Mesothelial cell of epicardium (in vitro differentiated cells): ENCODE measurements at places on chromosomes 16 and 17.

- DNase-seq, result no peak
Observed at GRCh38 chr16:48536614-48537200, 73.3 kb downstream of the N4BP1 start.

GRCh38 chr17:36864827-36865430 is 72.3 kb upstream of the LHX1 start:
- no peak for DNase-seq

DNA sequence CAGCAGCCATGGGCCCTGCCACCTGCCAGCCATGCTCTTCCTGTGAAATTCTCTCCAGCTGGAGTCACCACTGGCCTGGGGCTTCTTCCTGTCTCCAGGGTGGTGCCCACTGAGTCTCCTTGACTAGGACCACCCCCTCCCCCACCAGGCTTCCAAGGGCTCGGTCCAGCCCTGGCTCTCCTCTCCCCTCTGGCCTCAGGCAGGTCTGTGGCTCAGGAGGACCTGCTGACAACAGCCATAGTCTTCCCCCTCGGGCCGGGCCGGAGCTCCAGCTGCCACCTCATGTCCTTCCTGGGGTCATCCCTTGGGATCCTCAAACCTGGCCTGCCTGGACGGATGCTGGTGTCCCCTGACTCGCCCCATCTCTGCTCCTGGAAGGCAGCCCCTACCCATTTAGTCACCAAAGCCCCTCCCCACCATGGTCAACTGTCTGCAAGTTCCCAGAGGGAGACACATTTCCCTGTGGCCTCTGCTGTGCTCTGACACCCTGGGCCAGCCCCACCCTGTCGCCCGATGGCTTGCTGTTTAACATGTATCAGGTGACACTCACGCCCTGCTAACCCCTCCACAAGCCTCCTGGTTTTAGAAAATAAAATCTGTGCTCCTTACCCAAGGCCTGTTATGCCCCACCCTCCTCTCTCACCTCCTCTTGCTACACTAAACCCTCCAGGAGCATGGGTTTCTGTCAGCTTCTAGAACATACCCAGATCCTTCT is 186.2 kb downstream of the RBFOX3 start:
- DNase-seq, result no peak

DNA sequence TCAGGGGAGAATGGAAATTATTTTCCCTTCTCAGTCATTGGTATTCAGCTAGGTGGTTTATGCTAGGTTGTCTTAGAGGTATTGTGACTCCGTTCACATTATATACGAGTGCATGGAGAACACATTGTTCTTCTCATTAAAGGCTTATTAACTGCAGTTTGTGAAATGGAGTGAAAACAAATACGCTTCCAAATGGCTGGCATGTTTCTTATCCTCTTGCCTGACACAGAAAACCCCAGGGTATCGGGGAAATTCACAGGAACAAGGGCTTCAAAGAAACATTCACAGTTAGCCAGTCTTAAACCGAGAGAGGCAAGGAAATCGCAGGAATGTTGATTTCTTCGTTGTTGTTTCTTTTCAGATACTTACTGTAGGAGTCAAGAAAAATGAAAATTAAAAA is 1047.9 kb upstream of the RBFOX1 start:
- no peak for DNase-seq

GRCh38 chr16:17369421-17370222 is 101.1 kb downstream of the XYLT1 start:
- DNase-seq, result no peak

GRCh38 chr17:72985882-72986720 is 106.4 kb downstream of the SLC39A11 start:
- DNase-seq, result peak; percentile 56

GRCh38 chr16:29139261-29139802 is 154.5 kb downstream of the LAT start:
- DNase-seq, result no peak

DNA sequence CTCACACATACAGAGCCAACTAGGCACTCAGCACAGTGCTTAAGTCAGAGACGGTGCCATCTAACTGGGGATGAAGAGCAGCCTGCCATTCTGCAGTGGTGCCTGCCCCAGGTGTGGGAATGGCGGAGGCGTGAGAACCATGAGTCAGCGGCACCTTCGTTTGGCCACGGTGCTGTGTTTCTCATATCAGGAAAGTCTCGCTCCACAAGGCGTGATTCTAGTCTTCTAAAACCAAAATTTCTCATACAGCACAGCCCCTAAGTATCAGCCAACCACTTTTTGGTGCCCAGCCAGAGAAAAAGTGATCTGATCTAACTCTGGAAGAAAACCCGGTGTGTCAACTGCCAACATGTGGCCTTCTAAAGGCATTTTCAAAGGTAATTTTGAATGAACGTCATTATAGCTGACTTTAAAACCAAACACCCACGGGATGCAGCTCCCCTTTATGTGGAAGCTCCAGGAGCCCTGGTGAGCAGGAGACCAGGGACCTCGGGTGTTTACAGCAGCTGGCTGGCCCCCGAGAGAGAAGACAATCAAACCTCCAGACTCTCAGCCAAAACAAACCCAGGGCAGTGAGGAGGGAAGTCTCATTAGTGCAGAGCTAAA is 54.6 kb downstream of the ABCC12 start:
- DNase-seq, result no peak

DNA sequence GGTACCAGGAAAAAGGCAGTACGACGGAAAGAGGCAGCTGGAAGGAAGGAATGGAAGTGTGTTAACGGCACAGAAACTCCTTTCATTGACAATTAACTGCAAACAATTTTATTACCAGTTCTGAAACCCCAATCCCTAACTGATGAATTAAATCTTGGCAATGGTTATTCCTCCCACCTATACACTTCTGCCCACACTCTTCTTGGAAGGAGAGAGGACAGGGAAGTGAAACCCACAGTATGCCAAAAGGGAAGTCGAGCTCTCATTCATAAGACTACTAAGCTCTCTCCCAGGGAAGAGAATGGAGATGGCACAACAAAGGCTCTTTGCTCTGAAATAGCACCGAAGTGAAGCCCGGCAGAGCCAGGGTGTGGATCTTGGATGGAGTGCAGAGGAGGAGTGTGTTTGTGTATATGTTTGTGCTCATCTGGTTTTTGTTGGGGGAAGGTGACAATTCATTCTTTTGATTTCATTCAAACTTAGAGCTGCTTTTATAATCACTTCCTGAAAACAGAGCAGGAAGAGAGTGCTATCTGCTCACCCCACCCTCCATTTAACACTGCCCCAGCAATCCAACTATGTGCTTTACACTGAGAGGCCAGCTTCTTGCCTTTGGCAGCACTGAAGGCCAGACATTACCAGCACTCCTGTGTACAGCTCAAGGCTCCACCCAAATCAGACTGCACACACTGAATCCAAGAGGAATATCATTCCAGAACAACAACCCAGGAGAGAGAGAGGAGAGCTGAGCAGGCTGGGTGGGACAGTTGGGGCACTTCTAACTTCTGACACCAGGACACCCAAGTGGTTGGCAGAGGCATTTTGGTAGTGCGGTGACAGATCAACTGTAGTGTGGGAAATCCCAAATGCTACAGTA is 68.7 kb downstream of the HIC1 start:
- DNase-seq, result no peak
